ENCODE measurements at places on chromosomes 4 and X. TPM values are rescaled to one million over a fixed set of nuclear protein-coding genes. Genes with fewer than 3 reads are reported as not detected.

DNA sequence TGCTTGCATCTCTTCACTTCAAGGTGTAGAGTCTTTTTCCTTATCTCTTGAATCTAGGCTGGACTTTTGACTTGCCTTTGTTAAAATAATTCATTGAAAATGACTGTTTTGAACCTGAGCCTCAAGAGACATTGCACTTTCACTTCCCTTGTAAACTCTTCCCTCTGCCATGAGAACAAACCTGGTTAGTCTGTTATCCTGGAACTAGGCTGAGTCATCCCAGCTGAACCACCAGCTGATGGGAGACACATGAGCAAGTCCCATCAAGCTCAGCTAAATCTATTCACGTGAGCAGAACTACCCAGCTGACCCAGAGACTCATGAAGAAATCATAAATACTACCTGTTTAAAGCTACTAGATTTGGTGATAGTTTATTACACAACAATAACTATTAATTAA is 202.3 kb upstream of the CENPE start:
- peak; percentile 3 for DNase-seq

DNA sequence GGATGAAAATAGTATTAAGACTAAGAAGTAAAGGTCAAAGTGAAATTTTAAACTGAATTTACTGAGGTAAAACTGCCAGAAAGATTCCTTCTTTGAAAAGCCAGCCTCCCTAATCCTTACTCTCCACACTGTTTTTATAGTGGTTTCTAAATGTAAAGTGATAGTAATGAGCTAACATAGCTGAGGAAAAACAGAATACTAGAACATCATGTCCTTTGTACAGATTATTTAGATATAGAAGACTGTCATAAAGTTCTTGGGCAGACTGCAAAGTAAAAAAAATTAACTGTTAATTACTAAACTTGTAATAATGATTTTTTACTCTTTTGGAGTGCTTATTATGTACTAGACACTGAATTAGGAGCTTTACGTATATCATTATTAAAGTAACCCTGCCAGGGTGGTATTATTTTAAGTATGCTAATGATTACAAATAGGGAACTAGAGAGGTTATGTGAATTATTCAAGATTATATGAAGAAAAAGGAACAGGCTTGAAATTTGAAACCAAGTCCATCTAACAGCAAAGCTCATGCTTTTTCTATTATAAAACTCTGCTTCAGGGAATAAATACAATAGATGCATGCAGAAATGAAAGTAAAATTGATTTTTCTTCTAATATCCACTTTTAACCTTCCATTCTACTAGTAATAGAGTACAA is 150.5 kb downstream of the TBCK start:
- no peak for DNase-seq

DNA sequence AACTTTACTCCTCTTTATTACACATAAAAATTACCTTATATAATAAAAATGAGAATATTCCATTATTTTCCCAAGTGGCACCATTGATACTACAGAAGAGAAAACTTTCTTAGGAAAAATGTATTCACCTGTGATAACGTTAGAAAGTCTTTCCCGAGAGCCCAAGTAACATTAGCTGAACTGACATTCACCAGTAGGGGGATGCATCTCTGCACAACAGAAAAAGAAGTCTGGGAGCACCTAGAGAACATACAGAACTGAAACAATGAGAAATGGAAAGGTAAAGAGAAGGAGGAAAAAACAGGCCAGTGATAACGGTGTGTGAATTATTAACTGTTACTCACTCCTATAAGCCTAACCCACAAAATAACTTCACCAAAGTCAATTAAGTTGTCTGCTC is 423.3 kb downstream of the CENPC start:
- no peak for DNase-seq

- DNase-seq = no peak
These were observed 43.7 kb upstream of the SPIN4 start for GRCh38 chrX:63394872-63395271.

DNA sequence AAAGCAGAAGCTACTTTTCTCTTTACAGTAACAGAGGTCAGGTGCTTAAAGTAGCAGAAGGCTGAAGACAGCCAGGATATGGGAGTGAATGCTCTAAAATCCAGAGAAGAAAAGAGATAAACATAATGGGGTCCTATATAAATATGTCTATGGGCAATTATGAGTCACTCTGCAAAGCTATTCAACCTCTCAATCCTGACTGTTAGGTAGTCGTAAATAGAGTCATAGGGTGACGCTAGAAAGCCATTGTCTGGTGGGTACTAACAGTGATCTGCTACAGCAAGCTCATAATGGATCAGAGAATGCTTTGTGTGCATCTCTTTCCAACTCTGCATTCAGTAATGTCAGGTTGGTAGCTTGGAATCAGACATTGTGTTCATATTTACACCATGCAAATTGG is 53.5 kb upstream of the PDE5A start:
- no peak for DNase-seq

DNA sequence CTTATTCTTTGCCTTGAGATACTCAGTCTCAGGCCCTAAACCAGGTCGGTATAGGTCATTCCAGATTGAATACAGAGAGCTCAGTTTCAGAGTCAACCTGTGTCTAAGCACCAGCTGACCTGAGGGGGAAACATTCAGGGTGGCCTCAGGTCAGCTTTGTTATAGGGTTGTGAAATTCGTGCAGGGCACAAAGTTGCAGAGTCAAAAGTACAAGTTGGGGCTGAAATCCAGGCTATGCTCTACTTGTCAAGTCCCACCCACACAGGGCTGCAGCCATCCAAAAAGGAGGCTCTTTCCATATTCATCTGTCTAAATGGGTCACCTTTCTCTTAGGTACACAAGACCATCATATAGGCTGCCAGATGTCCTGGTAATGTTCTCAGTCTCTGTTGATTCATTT is 89.7 kb downstream of the ITIH6 start:
- no peak for DNase-seq

PPP1R2C gene
- not detected for polyA plus RNA-seq

CCNB3 gene
- 0.04 TPM for polyA plus RNA-seq

ADRA2C gene
- polyA plus RNA-seq = 0.09 TPM

All from GM23248 (cell line).